Adipose tissue (tissue), 3 donors: ENCODE measurements at places on chromosomes 2 and 18. TPM values are rescaled to one million over a fixed set of nuclear protein-coding genes. Genes with fewer than 3 reads are reported as not detected.

CNDP1 gene
- not detected for polyA plus RNA-seq

C2orf80 gene
- not detected for polyA plus RNA-seq

IL36G gene
- polyA plus RNA-seq, result not detected

CCDC74B gene
- 3.1 TPM for polyA plus RNA-seq

TNS1 gene
- polyA plus RNA-seq, result 245 TPM

LINC00305 gene
- not detected for polyA plus RNA-seq

HOXD12 gene
- not detected for polyA plus RNA-seq

PCARE gene
- 0.11 TPM for polyA plus RNA-seq

NAT8 gene
- polyA plus RNA-seq, result not detected

TEX44 gene
- polyA plus RNA-seq, result not detected

SP100 gene
- 67.8 TPM for polyA plus RNA-seq

LOXL3 gene
- polyA plus RNA-seq, result 4.7 TPM

TM4SF20 gene
- 0.12 TPM for polyA plus RNA-seq

HTR2B gene
- polyA plus RNA-seq, result 0.67 TPM

PRADC1 gene
- polyA plus RNA-seq, result 34.3 TPM

FMNL2 gene
- 22.3 TPM for polyA plus RNA-seq

C2orf72 gene
- 0.46 TPM for polyA plus RNA-seq

ZEB2 gene
- 76.3 TPM for polyA plus RNA-seq

THAP4 gene
- 38.4 TPM for polyA plus RNA-seq

ERMN gene
- polyA plus RNA-seq, result not detected

PPP1CB gene
- 25.6 TPM for polyA plus RNA-seq

L3MBTL4 gene
- 1.8 TPM for polyA plus RNA-seq

GTF3C2 gene
- 21.4 TPM for polyA plus RNA-seq

PPP1R1C gene
- 0.45 TPM for polyA plus RNA-seq

TMEM247 gene
- polyA plus RNA-seq, result not detected

SLC9A2 gene
- not detected for polyA plus RNA-seq

CIB4 gene
- polyA plus RNA-seq, result not detected

UPP2 gene
- polyA plus RNA-seq, result not detected

C2orf74 gene
- 11.4 TPM for polyA plus RNA-seq

VWC2L gene
- polyA plus RNA-seq, result not detected

IFIH1 gene
- 8.5 TPM for polyA plus RNA-seq

VAMP5 gene
- polyA plus RNA-seq, result 292 TPM

ERBB4 gene
- 0.07 TPM for polyA plus RNA-seq

RASGRP3 gene
- polyA plus RNA-seq, result 2.3 TPM

SCN1A gene
- 0.01 TPM for polyA plus RNA-seq

GNLY gene
- 4.7 TPM for polyA plus RNA-seq

PSMA8 gene
- polyA plus RNA-seq, result 0.10 TPM

TUBA3D gene
- not detected for polyA plus RNA-seq
